ENCODE measurements at places on chromosomes 2 and 18.

GRCh38 chr18:70107091-70107490 is 98.4 kb downstream of the RTTN start:
- H3K4me3 ChIP-seq = no peak overlapping the region
- H3K36me3 ChIP-seq = peaks cover 43% of the 10 kb centered on the region
- H3K27ac ChIP-seq = no peak overlapping the region
- DNase-seq = no peak

DNA sequence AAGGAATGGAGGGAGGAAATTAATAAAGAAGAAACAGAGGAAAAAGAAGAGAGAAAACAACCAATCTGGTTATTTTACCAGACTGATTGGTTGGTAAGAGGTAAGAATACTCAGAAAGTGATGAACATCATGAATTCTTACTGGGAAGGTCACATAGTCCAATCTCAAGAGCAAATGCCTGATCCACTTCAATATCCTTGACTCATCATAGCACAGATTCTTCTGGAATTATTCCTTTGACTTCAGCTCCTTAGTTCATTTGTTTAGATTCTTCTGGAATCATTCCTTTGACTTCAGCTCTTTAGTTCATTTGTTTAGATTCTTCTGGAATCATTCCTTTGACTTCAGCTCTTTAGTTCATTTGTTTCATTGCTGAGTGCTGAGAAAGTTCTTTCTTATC is 2030.6 kb upstream of the CELF4 start:
- H3K27me3 ChIP-seq = no peaks in the 10 kb centered on the region
- no peaks in the 10 kb centered on the region for H3K36me3 ChIP-seq
- H3K4me1 ChIP-seq = no peaks in the 10 kb centered on the region
- H3K27ac ChIP-seq = no peak overlapping the region
- H3K4me3 ChIP-seq = no peak overlapping the region
- DNase-seq = no peak

GRCh38 chr2:152084076-152084475 is 14.8 kb downstream of the CACNB4 start:
- no peaks in the 10 kb centered on the region for H3K27me3 ChIP-seq
- no peaks in the 10 kb centered on the region for H3K36me3 ChIP-seq
- H3K4me3 ChIP-seq = no peak overlapping the region
- H3K27ac ChIP-seq = no peak overlapping the region
- H3K4me1 ChIP-seq = peaks cover 2% of the 10 kb centered on the region
- no peak for DNase-seq

- peaks cover 2% of the 10 kb centered on the region for H3K4me1 ChIP-seq
- H3K4me3 ChIP-seq = no peak overlapping the region
These were observed 47.7 kb downstream of the SMAD7 start for GRCh38 chr18:48902856-48903601.

DNA sequence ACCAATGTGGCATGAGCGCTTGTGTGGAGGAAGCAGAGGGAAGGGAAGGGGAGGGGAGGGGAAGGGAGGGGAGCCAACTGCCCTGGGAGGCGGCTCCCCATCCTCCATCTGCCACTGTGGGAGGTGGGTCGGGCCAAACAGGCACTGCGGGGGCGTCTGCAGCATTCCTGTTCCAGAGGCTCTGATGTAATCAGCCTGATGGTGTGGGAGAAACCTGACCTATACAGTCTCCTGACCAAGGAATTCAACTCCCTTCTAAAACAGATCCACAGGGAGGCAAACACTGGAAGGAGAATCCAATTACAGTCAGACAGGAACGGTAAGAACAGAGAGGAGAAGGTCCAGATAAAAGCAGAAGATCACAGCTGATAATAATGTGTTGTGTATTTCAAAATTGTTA is 88.8 kb downstream of the CD8B2 start:
- H3K4me1 ChIP-seq = no peaks in the 10 kb centered on the region
- no peak for DNase-seq
- no peaks in the 10 kb centered on the region for H3K36me3 ChIP-seq
- H3K4me3 ChIP-seq = no peak overlapping the region

DNA sequence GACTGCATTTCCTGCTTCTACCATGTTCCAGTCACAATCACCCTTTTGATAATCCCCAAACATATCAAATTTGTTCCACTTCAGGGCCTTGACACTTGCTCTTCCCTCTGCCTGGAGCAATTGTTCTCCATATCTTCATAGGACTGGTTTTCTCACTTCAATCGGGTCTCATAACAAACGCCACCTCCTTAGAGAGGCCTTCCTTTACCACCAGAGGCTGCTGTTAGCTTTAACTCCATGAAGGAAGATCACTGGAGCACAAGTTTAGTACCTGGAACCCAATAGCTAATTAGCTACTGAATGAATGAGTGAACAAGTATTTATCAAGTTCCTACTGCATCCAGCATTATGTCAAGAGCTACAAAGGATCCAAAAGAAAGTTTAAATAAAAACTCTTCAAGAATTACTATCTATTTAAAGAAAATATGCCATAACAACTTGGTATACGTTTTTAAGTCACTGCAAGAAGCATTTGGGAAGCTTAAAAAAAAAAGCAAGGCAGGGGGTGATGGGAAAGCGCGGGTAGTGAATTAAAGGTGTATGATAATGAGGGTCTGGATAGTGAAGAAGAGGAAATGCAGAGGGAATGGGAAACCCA is 58.8 kb downstream of the BAZ2B start:
- no peaks in the 10 kb centered on the region for H3K4me1 ChIP-seq
- no peaks in the 10 kb centered on the region for H3K36me3 ChIP-seq

DNA sequence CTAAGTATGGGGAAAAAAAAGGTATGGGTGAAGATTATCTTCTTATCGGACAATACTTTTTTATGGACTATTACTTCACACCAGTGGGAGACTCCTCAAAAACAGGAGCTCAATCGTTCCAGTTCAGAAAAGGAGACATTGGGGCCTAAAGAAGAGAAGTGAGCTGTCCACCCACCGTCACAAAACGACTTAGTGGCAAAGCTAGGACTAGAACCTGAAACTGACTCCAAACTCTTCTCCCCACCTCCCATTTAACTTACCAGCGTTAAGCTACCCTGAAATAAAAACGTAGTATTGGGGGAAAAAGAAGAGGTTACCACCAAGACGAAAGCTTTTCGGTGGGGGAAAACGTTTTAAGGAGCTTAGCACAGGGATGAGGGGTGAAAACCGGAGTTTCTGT is 503 bp downstream of the GTF3C3 start:
- H3K36me3 ChIP-seq = peaks cover 14% of the 10 kb centered on the region
- H3K27ac ChIP-seq = peak overlapping the region; percentile 99
- H3K4me1 ChIP-seq = peaks cover 12% of the 10 kb centered on the region

GRCh38 chr2:67646714-67647333 is 249.7 kb downstream of the ETAA1 start:
- no peak overlapping the region for H3K27ac ChIP-seq
- no peak overlapping the region for H3K4me3 ChIP-seq
- no peak for DNase-seq
- no peaks in the 10 kb centered on the region for H3K4me1 ChIP-seq
- peaks cover 14% of the 10 kb centered on the region for H3K27me3 ChIP-seq

GRCh38 chr2:189874586-189875320 is 90.5 kb downstream of the PMS1 start:
- H3K4me1 ChIP-seq = peaks cover 24% of the 10 kb centered on the region
- peaks cover 39% of the 10 kb centered on the region for H3K36me3 ChIP-seq
- peak overlapping the region; percentile 85 for H3K27ac ChIP-seq
- no peak for DNase-seq
- no peaks in the 10 kb centered on the region for H3K27me3 ChIP-seq

DNA sequence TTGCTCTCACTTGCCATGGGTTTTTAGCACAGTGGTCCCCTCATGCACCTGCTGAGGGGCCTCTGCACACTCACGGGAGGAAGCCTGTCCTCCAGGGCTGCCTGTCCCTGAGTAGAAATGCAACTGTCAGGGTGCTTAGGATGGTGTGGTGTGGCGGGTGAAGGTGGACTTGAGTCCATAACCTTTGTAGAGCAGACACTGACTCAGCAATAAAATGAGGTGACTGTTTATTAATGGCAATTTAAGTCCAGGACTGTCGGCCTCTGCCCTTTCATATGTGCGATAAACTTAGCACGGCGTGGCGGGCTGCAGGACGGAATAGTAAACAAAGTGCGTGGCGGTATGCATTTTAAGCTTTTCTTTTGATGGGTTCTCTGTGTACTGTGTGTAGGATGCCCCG is 188.2 kb downstream of the LDLRAD4 start:
- no peaks in the 10 kb centered on the region for H3K27me3 ChIP-seq
- H3K4me1 ChIP-seq = no peaks in the 10 kb centered on the region
- H3K27ac ChIP-seq = no peak overlapping the region
- no peaks in the 10 kb centered on the region for H3K36me3 ChIP-seq

DNA sequence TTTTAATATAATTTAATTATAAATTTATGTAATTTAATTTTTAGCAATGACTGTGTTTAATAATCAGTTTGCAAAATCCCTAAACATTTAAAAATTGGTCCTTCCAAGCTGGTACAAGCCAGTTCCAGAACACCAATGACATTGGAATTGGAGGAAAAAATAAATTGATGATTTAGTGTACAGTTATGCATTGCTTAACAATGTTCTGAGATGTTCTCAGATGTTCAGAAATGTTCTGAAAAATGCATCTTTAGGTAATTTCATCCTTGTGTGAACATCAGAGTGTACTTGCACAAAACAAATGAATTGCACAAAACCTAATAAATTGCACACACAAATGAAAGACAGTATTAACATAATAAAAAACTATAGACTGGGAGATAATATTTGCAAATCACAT is 95.2 kb downstream of the TRIB2 start:
- H3K36me3 ChIP-seq = no peaks in the 10 kb centered on the region
- H3K27me3 ChIP-seq = peaks cover 21% of the 10 kb centered on the region

- H3K4me3 ChIP-seq = no peak overlapping the region
- peaks cover 39% of the 10 kb centered on the region for H3K4me1 ChIP-seq
- no peaks in the 10 kb centered on the region for H3K27me3 ChIP-seq
- no peak for DNase-seq
These were observed 26.1 kb upstream of the SLC38A11 start for GRCh38 chr2:164981217-164981990.

- H3K4me1 ChIP-seq = no peaks in the 10 kb centered on the region
- no peak overlapping the region for H3K27ac ChIP-seq
- peaks cover 6% of the 10 kb centered on the region for H3K27me3 ChIP-seq
- H3K4me3 ChIP-seq = no peak overlapping the region
- H3K36me3 ChIP-seq = no peaks in the 10 kb centered on the region
These were observed 263.2 kb downstream of the MEIS1 start for GRCh38 chr2:66698091-66698490.

GRCh38 chr2:101473911-101474701 is 806 bp downstream of the RFX8 start:
- no peaks in the 10 kb centered on the region for H3K36me3 ChIP-seq
- H3K4me1 ChIP-seq = peaks cover 6% of the 10 kb centered on the region
- H3K27me3 ChIP-seq = peaks cover 23% of the 10 kb centered on the region
- H3K4me3 ChIP-seq = peak overlapping the region; percentile 75
- peak; percentile 6 for DNase-seq

GRCh38 chr2:228777855-228778355 is 493.2 kb downstream of the PID1 start:
- DNase-seq = no peak
- no peak overlapping the region for H3K4me3 ChIP-seq
- no peaks in the 10 kb centered on the region for H3K36me3 ChIP-seq
- no peaks in the 10 kb centered on the region for H3K27me3 ChIP-seq

GRCh38 chr18:39232490-39232889 is 1666.9 kb upstream of the CELF4 start:
- H3K4me3 ChIP-seq = no peak overlapping the region
- no peak overlapping the region for H3K27ac ChIP-seq
- H3K36me3 ChIP-seq = no peaks in the 10 kb centered on the region
- H3K4me1 ChIP-seq = no peaks in the 10 kb centered on the region
- H3K27me3 ChIP-seq = no peaks in the 10 kb centered on the region
- no peak for DNase-seq

DNA sequence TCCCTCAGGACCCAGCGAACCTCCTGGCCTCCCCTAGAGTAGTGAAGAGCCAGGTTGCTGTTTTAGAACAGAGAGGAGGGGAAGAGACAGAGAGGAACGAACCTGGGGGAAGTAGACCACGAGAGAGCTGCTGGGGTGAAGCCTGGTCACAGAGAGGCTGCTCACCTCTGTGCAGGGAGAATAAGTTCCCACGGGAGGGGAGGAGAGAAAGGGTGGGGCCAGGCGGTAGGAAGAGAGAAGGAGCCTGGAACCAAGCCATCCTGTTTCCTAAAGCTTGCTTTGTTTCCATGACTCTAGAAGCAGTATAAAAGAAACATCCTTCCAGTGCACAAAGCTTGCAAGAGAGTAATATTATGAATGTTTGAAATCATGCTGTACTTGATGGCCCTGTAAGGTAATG is 147.9 kb downstream of the MYT1L start:
- no peaks in the 10 kb centered on the region for H3K27me3 ChIP-seq
- no peaks in the 10 kb centered on the region for H3K4me1 ChIP-seq
- DNase-seq = no peak
- H3K27ac ChIP-seq = no peak overlapping the region

DNA sequence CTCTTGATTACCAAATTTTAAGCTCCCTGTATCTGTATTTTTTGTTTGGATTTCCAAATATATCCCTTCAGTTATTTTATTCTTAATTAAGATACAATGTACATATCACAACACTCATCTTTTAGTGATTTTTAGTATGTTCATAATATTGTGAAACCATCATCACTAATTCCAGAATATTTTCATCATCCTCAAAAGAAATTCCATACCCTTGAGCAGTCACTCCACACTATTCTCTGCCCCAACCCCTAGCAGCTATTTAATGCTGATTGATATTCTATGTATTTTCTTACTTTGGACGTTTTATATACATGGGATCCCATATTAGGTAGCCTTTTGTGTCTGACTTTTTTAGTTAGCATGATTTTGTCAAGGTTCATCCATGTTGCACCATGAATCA is 127.4 kb upstream of the SLC8A1 start:
- no peaks in the 10 kb centered on the region for H3K36me3 ChIP-seq
- DNase-seq = no peak
- H3K4me3 ChIP-seq = no peak overlapping the region
- no peak overlapping the region for H3K27ac ChIP-seq
- H3K27me3 ChIP-seq = no peaks in the 10 kb centered on the region

DNA sequence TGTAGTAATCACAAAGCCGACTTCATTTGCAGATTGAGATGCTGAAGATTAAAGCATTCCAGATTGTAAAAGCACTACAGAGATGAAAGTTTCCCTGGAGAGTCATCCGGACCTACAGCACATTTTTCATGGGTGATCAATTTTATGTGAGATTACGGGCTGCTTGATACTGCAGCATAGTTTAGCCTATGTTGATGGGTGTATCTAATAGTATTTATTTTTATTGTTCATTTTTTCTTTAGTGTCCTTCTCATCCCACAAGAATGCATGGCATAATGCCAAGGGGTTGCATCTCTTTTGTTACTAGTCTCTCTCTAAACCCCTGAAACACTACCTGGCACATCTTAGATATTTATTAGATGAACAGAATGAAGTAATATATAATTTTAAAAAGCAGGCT is 240.4 kb downstream of the MBD2 start:
- no peak for DNase-seq
- no peaks in the 10 kb centered on the region for H3K36me3 ChIP-seq
- H3K27ac ChIP-seq = no peak overlapping the region

DNA sequence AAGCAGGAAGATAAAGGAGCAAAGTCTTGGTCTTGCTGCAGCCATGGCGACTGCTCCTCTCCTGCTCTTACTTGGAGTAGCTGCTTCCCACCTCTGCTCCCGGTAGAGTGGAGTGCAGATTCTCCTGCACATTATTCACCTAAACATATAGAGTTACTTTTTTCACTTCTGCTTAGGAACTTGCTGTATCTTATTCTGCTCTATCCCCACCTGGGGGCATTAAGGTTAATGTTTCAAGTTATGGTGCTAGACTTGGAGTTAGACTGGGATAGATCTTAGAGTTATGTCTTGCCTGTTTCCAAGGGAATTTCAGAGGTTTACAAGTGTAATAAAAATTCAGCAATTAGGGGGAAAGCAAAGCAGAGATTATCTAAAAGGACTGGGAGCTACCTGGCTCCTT is 144.2 kb downstream of the SETBP1 start:
- H3K36me3 ChIP-seq = peaks cover 66% of the 10 kb centered on the region
- H3K27me3 ChIP-seq = no peaks in the 10 kb centered on the region
- H3K4me3 ChIP-seq = no peak overlapping the region
- no peak for DNase-seq

Data from stimulated activated naive B cell treated with anti-CD40 and anti-IgM and Interleukin-4, amounts not matched to agents 10 μg/mL and 1 μg/mL and 100 μg/mL, for 72 hours (primary cell).